Thyroid gland (tissue), 4 donors: ENCODE measurements at places on chromosomes 5 and 9. TPM values are rescaled to one million over a fixed set of nuclear protein-coding genes. Genes with fewer than 3 reads are reported as not detected.

- no peak for DNase-seq
Measured at GRCh38 chr9:36892279-36892678, 141.8 kb downstream of the PAX5 start.

DNA sequence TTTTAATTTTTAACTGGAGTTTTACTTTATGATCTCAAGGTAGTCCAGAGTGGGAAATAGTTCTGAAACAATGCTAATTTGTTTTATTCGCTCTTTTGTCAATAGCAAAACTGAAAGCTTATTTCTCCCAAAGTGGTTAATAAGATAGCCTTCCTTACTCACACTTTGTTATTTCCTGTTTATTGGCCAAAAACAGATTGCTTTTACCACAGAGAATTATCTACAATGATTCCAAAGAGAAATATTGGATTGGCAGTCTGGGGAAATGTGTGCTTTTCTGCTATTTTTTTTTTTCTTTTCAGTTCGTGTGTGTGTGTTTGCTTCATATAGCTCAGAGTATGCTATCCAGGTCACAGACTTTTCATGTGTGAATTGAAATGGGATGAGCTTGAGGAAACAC is 756.7 kb upstream of the RGMB start:
- DNase-seq: no peak

DNA sequence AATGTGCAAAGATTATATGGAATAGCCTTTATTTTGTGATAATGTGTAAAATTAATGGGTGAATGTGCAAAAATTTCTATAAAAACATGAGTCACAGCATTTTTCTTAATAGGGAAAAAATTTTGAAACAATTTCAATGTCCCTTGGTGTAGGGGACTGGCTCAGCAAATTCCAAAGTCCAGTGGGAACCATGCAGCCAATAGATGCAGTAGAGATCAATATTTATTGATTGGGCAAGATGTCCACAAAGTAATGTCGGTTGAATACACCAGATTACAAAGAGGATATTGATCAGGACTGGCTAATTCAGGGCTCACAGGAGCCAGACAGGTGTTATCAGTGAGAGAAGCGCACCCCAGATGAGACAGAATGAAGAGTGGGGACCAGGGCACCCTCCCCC is 62.5 kb downstream of the AMBP start:
- no peak for DNase-seq

- DNase-seq: no peak
Measured at GRCh38 chr9:127406799-127407491, 10.0 kb downstream of the SLC2A8 start.

- DNase-seq: no peak
Measured at GRCh38 chr5:66660396-66660795, 64.2 kb downstream of the MAST4 start.

DNA sequence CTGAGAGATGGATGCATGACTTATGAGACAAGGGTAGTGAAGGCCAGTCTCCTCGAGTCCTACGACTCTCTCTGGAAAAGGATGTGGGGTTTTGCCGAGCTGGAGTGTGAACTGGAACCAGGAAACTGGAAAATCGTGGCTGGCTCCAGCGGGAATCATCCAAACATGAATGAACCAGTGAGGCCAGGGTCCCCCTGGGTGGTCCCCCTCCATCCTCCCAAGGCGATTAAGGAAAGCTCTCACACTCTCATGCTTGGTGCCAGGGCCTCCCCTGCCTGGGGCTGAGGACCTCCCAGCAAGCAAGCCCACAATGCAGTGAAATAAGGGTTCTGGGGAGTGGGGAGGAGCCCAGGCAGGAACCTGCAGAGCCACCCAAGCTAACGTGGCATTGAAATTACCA is 9.6 kb upstream of the AMBP start:
- no peak for DNase-seq

DNA sequence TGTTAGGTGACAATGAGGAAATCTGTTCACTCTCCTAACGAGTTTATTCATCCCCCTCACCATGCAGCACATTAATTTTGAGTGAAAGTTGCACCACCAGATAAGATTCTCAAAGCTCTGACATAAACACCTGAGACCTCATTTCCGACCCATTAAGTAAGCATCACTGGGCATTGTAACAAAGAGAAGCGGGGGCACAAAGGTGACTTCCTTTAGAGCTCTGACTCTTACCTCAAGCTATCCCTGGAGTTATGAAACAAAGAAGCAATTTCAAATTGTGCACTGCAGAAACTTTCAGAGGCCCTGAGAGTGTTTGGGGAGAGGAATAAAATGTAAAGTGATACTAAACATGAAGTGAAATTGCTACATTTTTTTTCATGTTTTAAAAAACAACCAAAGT is 29.5 kb downstream of the C5orf15 start:
- DNase-seq: no peak

DNA sequence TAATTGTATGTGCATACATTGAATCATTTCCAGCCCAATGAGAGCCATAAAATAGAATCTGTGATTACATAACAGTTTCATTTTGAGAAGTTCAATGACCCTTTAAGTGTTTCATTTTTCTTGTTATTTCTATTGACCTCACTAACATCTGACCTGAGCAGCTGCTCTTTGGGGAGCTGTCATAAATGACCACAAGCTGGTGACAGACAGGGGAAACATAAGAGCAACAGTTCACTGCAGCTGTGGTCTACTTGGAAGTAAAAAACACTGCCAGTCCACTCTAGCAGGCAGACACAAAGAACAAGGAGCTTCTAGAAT is 265.4 kb downstream of the DTWD2 start:
- no peak for DNase-seq

DNA sequence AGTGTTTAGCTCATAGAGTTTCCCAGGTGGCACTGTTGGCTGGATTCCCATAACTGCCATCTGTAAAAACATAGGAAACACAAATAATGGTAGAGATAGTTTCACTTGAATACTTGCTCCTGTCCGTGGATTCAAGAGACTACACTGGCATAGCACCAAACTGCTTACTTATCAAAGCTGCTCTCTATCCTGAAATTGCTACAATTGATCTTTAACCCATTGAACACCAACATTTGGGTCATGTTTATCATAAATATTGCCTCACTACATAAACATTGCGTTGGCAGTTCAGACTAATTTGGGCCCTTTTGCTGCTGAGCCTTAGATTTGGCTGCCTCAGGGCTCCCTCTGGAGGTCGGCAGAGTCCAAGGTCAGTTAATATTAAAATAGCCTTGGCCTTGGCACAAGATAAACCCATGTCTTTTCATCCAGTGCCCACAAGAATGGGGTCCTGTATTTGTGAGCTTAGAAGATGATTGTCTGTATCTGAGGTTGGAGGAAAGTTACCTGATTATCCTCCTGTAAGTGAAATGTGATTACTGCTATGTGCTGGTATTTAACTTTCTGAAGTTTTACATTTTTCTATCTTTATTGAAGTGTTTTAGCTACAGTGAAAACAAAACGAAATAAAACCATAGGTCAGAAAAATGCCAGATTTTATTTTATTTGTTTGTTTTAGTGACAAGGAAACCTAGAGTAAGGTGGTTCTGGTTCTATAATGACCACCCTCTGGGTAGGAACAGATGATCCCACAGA is 4.0 kb upstream of the RANBP3L start:
- peak; percentile 70 for DNase-seq

GRCh38 chr5:135497971-135498636 is 37.7 kb downstream of the NEUROG1 start:
- DNase-seq: no peak

GRCh38 chr5:140596321-140596741 is 31.7 kb downstream of the SLC35A4 start:
- DNase-seq: peak; percentile 77

DNA sequence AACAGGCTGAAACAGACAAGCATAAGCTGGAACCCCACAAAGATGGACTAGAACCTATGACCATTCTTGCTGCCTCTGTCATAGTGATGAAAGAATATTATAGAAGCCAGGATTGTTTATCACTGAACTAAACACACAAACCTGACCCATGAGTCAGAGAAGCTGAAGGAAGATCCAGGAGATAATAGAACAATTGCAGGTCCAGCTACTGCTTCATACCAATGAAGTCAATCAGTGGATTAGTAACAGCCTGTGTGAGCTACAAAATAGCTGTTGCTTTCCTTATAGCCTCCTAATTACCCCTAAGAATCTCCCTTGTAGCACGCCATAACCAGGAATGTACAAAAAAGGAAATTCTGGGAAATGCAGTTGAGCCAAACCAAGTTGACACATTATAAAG is 459.9 kb upstream of the ZNF462 start:
- no peak for DNase-seq

DNA sequence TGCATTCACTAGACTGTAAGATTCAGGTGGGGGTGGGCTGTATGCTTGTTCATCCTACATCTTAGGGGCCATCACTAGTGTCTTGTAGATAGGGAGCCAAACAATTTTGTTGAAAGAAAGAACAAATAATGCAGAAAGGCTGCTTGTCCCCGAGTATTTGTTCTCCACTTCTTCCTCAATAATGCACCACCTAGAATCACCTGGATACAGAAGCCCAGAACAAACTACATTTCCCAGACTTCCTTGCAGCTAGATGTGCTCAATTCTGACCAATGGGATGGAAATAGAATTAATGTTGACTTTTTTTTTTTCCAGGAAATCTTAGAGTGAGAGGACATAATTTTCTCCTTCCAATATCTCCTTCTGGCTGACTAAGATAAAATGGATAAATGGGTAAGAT is 38.9 kb upstream of the TNFSF8 start:
- DNase-seq: no peak

- DNase-seq: no peak
Measured at GRCh38 chr5:165805756-165806155, 2300.3 kb downstream of the MAT2B start.

- peak; percentile 11 for DNase-seq
Measured at GRCh38 chr5:54742417-54742891, 224.9 kb downstream of the SNX18 start.

DNA sequence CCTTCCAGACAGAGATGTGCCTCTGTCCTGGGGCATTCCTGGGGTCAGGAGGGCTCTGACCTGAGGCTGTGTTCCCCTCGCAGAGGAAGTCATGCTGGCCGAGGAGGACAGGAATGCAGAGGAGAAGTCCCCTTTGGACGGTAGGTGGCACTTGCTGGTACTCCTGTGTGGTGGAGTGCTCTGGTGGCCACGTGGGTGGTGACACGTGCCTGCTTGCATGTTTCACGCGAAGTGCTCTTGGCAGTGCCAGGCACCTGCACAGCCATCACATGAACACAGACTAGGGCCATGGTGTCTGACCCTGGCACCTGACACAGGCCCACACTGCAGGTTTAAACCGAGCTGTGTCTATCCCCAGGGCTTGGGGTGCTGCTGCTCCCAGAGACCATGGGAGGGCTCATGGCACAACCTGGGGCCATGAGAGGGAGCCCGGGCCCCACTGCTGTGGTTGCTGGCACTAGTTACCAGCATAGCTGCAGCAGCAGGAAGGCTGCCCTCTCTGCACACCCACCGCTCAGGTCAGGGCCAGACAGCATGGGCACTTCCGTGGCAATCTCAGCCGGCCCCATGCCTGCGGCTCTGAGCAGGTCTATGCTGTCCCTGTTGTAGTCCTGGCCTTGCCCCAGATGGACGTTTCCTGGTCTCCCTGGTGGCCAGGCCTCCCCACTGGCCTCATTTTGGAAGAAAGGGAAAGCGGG is 79.3 kb downstream of the CACNA1B start:
- peak; percentile 12 for DNase-seq

GRCh38 chr9:99368341-99369326 is 146.6 kb downstream of the SEC61B start:
- DNase-seq: no peak

DNA sequence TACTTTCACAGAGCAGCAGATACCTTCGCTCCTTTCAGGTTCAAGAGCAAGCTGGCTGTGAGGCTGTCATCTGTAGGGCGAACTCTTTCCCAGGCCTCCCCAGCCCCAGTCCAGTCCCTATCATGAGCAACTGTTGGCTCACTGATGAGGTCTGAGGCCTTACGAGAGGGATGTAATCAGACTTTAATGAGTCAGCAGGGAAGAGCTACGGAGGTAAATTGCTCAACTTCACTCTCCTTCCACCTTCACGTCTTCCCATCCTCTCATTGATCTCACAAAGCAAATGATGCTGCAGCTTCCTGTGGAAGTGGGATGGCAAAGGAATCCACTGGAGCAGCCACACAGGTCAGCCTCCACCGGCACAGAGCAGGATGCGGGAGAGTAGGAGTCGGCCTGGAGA is 130.7 kb upstream of the TBCA start:
- DNase-seq: no peak

DNA sequence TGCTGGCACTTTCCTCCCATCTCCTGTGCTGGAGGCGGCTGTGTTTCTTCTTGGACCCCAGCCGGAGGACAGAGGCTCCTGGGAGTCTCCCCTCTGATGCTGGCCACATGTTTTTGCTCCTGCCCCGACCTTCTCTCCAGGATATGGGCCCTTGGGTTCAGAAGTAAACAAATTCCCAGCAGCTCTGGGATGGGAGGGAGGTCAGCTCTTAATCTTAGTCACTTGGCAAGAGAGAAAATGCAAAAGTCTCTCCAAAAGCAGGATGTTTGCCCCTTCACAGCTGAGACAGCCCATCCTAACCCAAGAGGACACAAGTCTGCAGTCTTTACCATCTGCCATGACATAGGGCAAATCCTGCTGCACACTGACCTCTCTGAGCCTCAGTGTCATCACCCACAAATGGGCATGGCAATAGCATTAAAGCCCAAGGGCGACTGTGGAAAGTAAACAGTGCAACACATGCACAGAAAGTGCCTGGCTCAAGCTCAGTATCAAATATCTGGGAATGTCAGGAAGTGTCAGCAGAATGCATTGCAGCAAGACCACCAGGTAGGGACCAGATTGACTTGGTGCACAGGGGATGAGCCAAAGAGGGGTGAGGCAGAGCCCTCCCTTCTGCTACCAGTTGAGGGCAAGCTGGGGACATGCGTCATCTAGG is 117.0 kb upstream of the CXCL14 start:
- no peak for DNase-seq

GRCh38 chr9:87282538-87282937 is 215.1 kb upstream of the DAPK1 start:
- DNase-seq: no peak

Gene ACOT12
- total RNA-seq: not detected

Gene EIF4E1B
- not detected for total RNA-seq

Gene NUTM2F
- total RNA-seq: not detected

Gene GPR21
- 5.1 TPM for total RNA-seq

Gene MTRR
- total RNA-seq: 138 TPM

Gene NME5
- total RNA-seq: 12.1 TPM
